NCI-H1930 (cell line): ENCODE measurements at places on chromosomes 13 and 19.

- DNase-seq: no peak
Observed at GRCh38 chr19:15266683-15267082, 34.4 kb upstream of the EPHX3 start.

GRCh38 chr19:57302020-57302465, 18.2 kb upstream of the ZNF543 start:
- DNase-seq: no peak

GRCh38 chr19:49497789-49498103, 1.5 kb downstream of the RPS11 start:
- no peak for DNase-seq

GRCh38 chr19:5903056-5903623, 450 bp downstream of the NDUFA11 start:
- no peak for DNase-seq

DNA sequence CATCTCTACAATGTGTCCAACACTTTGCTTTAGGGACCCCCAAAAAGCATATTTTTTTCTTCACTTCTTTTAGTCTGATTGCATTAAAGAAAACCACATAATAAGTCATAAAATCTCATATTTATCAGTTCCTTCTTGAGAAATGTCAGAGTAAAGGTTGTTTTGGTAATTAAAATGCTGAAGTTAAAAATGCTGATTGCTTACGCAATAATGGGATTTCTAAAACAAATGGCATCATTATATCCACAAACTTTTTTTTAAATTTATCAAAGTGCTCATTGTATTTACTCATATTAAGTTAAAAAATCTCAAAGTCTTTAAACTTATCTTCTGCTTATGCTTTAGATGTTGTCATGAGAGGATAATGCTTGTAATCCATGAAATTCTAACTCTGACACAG, 737.2 kb upstream of the ARGLU1 start:
- DNase-seq: no peak

DNA sequence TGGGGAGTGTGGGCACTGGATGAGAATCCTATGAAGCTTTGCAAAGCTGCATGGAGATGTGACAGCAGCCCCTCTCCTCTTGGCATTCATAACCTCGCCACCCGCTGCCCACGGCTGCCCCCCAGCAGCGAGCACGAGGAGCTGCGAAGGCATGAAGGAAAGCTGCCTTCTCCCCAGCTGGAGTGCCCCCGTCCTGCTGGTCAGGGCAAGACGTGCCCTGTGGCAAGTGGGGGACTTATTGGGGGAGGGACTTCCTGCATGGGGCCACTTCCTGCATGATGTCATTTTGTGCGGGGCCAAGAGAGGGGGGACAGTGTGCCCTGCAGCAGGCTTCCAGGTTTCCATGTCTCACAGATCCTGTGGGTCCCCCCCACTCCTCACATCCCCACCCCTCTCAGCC, 85.9 kb downstream of the TSHZ3 start:
- no peak for DNase-seq

DNA sequence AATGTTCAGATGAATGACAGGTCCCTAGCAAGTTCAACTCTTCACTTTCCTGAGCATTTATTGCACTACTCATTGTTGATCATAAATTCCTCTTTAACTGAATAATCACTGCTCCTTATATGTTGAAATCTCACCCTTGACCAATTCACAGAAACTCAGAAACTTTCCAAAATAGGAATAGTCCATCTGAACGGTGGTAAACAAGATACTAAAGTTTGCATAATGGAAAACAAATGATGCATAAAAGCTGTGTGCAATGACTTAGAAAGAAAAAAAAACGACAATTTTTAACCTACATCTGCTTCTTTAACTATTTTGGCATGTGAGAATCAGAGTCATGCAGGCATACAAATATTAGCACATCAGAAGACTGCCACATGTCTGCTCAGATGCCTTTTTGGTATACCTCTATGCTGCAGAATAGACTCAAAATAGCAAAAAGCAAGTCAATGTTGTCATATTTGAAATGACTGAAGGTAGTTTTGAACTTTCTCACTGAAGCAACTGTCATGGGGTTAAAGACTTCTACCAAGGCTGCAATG, 34.8 kb downstream of the SLC10A2 start:
- no peak for DNase-seq

- no peak for DNase-seq
Observed at GRCh38 chr19:57434386-57435061, 601 bp upstream of the ZNF749 start.

GRCh38 chr13:62309904-62310303, 894.3 kb upstream of the PCDH20 start:
- no peak for DNase-seq

GRCh38 chr13:95605448-95606125, 38.9 kb downstream of the DZIP1 start:
- DNase-seq: no peak

DNA sequence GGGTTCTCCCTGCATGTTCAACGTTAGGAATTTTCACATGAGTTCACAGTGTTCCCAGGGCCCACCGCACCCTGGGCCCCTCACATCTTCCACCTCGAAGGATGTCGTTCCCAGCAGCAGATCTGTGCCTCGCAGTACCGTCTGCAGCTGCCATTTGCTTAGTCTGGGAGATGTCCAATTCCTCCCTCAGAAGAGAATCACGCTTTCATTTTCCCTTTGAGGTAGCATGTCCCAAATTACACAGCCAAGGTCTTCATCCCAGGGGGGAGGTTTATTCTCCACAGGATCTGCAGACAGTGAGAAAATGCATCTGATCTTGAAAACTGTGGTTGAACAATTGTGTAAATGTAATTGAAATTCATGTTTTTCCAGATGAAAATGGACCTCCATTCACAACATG, 150.2 kb downstream of the DCT start:
- DNase-seq: no peak

GRCh38 chr19:11152318-11153062, 3.1 kb downstream of the SPC24 start:
- no peak for DNase-seq

DNA sequence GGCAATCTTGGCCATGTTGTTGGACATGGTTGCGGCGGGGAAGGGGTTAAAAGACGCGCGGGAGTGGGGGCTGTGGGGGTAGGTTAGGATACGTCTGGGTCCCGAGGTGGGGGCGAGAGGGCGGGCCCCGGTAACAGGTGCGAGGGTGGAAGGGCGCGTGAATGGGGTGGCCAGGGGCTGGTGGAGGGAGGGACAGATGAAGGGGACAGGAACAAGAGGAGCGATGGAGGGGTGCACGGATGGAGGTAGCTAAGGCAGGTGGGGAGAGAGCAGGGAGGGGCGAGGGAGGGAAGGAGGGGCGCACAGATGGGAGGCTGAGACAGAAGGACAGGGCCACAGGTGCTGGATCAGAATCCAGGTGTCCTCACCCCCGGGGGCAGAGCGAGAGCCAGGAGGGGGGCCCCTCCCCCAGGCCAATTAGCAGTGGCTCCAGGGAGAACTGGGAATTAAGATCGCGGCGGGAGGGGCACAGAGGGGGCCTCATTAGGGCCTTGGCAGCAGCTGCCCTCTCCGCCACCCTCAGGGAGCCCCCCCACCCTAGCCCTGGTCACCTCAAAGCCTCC, 1.3 kb downstream of the GNG8 start:
- DNase-seq: no peak
